Ascending aorta (tissue), 2 donors: ENCODE measurements at places on chromosomes 2 and 18.

GRCh38 chr2:79162801-79163200 is 3.2 kb upstream of the REG3A start:
- no peak overlapping the region for H3K4me3 ChIP-seq
- no peak for DNase-seq
- no peak overlapping the region for H3K27ac ChIP-seq
- H3K27me3 ChIP-seq: no peaks in the 10 kb centered on the region
- H3K4me1 ChIP-seq: no peaks in the 10 kb centered on the region
- H3K36me3 ChIP-seq: no peaks in the 10 kb centered on the region

DNA sequence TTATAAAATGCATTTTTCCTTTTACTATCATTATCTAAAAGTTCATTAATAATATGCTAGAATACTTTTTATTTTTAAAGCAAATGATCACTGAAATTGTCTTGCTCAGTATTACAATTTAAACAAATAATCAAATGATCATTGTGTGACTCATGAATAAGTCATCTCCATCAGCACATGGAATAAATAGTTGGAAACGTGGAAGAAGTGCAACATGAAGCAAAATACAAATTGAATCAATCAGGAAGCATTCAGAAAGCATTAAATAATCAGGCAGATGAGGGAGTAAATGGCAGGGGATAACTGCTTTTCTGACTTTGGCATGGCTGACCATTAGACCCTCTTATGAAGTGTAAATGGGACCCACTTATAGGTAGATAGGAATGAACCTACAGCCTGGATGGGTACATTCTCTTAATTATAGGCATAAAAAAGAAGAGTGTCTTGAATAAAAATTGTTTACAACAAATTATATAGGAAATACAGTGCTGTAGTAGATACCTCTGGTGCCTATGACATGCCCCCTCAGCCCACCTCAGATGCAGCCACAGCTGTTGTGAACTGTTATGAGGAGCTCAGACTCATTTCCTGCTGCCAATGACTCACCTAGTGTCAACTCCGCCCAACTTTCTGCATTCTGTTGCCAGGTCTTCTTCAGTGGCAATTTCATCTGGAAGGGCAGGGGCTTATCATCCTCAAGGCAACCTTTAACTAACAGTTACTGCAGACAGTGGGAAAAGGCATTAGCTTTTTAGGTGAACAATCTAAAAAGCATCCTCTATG is 936.0 kb downstream of the TRIB2 start:
- no peak overlapping the region for H3K4me3 ChIP-seq
- no peaks in the 10 kb centered on the region for H3K27me3 ChIP-seq

- H3K27me3 ChIP-seq: no peaks in the 10 kb centered on the region
- H3K4me3 ChIP-seq: no peak overlapping the region
- no peak for DNase-seq
- no peak overlapping the region for H3K27ac ChIP-seq
Measured at GRCh38 chr2:37874470-37874869, 50.6 kb upstream of the RMDN2 start.

- DNase-seq: no peak
- no peak overlapping the region for H3K27ac ChIP-seq
- no peaks in the 10 kb centered on the region for H3K27me3 ChIP-seq
- no peaks in the 10 kb centered on the region for H3K4me1 ChIP-seq
- H3K4me3 ChIP-seq: no peak overlapping the region
- H3K36me3 ChIP-seq: no peaks in the 10 kb centered on the region
Measured at GRCh38 chr18:34514238-34514637, 195.9 kb upstream of the DTNA start.

- H3K27ac ChIP-seq: no peak overlapping the region
- no peaks in the 10 kb centered on the region for H3K4me1 ChIP-seq
- DNase-seq: no peak
- H3K36me3 ChIP-seq: no peaks in the 10 kb centered on the region
- H3K27me3 ChIP-seq: no peaks in the 10 kb centered on the region
Measured at GRCh38 chr2:167860082-167860481, 387.3 kb downstream of the STK39 start.

- H3K4me3 ChIP-seq: no peak overlapping the region
- no peaks in the 10 kb centered on the region for H3K27me3 ChIP-seq
- H3K36me3 ChIP-seq: no peaks in the 10 kb centered on the region
- no peak overlapping the region for H3K27ac ChIP-seq
- no peaks in the 10 kb centered on the region for H3K4me1 ChIP-seq
Measured at GRCh38 chr2:55076721-55077120, 26.5 kb upstream of the RTN4 start.

DNA sequence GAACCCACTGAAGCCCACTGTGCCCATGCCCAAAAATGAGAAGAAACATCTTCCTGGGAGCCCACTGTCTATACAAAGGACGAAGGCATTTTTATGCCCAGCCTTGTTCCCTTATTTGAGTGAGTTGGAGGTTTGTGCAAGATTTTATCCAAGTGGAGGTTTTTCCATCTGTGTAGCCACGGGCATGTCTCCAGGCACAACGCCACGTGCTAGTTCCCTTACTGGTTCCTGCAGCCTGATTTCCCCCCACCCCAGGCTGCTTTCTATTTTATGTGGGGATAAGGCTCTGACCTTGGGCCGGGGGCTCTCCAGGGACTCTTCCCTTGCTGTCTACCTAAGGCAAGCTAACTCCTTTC is 22.2 kb upstream of the TXNL4A start:
- no peaks in the 10 kb centered on the region for H3K36me3 ChIP-seq
- peak overlapping the region; percentile 66 for H3K27ac ChIP-seq
- H3K4me1 ChIP-seq: no peaks in the 10 kb centered on the region
- H3K27me3 ChIP-seq: no peaks in the 10 kb centered on the region
- H3K4me3 ChIP-seq: no peak overlapping the region
- no peak for DNase-seq

DNA sequence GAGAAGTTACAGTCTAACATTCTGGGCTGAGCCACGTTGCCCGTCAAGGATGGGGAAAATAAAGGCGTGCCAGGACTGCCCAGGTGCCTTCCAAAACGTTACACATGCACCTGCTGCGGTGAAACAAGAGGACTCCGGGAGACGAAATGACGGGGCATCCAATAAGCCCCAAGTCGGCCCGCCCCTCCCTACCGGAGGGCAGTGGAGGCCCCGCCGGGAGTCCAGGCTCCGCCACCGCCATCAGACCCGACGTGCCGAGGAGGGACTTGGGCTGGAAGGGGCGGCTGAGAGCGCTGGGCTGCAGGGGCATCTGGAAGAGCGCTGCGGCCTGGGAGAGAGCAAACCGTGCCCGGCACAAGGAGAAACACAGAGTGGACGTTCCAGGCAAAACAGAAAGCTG is 112.5 kb upstream of the GPC1 start:
- no peak overlapping the region for H3K27ac ChIP-seq
- DNase-seq: no peak
- H3K4me3 ChIP-seq: no peak overlapping the region
- no peaks in the 10 kb centered on the region for H3K4me1 ChIP-seq
- no peaks in the 10 kb centered on the region for H3K27me3 ChIP-seq

DNA sequence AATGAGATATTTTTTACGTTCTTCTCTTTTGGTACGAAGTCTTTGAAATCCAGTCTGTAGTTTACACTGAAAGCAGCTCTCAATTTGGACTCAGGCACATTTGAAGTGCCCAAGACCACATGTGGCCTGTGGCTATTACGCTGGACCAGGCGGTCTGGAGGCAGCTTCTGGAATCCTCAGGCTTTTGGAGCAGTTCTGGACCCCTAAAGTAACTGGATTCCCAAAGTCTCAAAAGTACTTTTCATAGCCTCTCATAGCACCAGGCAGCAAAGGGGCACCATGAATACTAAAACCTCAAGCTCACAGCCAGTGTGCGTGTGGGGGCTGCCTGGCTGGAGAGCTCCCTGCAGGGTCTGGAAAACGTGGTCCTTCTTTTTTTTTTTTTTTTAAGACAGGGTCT is 119.0 kb downstream of the SMAD7 start:
- H3K27ac ChIP-seq: no peak overlapping the region
- DNase-seq: no peak
- no peaks in the 10 kb centered on the region for H3K27me3 ChIP-seq
- H3K4me3 ChIP-seq: no peak overlapping the region

DNA sequence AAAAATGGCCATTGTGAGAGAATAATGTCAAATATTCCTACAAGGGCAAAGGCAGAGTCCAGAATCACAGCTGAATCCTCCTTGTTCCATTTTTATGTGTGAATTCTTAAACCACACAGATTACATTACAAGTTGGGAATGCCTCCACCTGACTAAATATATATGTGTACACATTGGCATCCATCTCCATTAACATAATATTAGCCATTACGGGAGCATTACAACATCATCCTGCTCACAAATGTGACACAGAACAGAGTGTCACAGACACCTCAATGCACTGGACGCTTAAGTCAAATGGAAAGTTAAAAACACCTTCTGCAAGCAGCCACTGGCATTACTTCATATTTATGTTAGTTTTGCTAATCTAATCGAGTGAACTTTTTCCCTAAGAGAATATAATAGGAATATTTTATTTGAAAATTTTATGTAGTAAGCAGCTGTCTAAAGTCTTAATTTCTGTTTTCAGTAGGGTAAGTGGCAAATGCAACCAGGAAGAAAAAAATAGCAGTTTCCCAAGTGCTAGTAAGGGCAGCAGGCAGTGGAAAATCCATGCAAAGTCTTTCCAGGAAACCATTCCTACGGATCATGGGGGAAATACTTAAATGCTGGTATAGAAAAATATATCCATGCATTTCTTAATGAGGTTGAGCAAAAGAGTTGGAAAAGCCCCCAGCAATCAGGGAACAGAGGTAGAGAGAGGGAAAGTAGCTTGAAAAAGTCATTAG is 255.6 kb downstream of the OSR1 start:
- DNase-seq: no peak
- H3K36me3 ChIP-seq: no peaks in the 10 kb centered on the region
- no peak overlapping the region for H3K27ac ChIP-seq
- no peaks in the 10 kb centered on the region for H3K27me3 ChIP-seq
- no peaks in the 10 kb centered on the region for H3K4me1 ChIP-seq

GRCh38 chr2:119327431-119327830 is 39.2 kb downstream of the C2orf76 start:
- H3K27ac ChIP-seq: no peak overlapping the region
- no peaks in the 10 kb centered on the region for H3K27me3 ChIP-seq
- no peak for DNase-seq
- H3K4me3 ChIP-seq: no peak overlapping the region
- H3K36me3 ChIP-seq: no peaks in the 10 kb centered on the region

- H3K4me1 ChIP-seq: no peaks in the 10 kb centered on the region
- no peak overlapping the region for H3K4me3 ChIP-seq
- H3K36me3 ChIP-seq: no peaks in the 10 kb centered on the region
- H3K27me3 ChIP-seq: no peaks in the 10 kb centered on the region
Measured at GRCh38 chr2:9778012-9778411, 65.3 kb upstream of the TAF1B start.

DNA sequence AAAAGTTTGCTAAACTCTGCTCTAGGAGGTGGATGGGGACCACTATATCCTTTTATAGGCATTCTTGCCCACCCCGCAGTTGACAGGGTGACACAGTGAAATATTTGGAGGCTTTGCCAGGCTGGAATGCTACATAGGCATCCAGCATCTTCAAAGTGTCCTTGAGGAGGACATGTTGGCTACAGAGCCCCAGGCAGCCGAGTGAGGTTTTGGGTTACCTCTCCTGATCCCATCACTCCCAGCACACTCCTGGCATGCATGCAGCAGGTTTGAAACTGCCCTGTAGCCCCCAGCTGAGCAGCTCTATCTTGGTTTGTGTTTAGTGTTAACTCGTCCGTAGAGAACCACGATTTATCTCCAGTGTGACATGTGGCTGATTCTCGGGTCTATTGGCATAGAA is 7.3 kb downstream of the FOSL2 start:
- peaks cover 19% of the 10 kb centered on the region for H3K4me1 ChIP-seq
- no peaks in the 10 kb centered on the region for H3K27me3 ChIP-seq
- peaks cover 60% of the 10 kb centered on the region for H3K36me3 ChIP-seq
- H3K27ac ChIP-seq: peak overlapping the region; percentile 100
- no peak for DNase-seq

GRCh38 chr2:7015007-7015950 is 98.1 kb downstream of the RNF144A start:
- no peaks in the 10 kb centered on the region for H3K36me3 ChIP-seq
- DNase-seq: no peak
- no peak overlapping the region for H3K4me3 ChIP-seq
- H3K4me1 ChIP-seq: peaks cover 3% of the 10 kb centered on the region

DNA sequence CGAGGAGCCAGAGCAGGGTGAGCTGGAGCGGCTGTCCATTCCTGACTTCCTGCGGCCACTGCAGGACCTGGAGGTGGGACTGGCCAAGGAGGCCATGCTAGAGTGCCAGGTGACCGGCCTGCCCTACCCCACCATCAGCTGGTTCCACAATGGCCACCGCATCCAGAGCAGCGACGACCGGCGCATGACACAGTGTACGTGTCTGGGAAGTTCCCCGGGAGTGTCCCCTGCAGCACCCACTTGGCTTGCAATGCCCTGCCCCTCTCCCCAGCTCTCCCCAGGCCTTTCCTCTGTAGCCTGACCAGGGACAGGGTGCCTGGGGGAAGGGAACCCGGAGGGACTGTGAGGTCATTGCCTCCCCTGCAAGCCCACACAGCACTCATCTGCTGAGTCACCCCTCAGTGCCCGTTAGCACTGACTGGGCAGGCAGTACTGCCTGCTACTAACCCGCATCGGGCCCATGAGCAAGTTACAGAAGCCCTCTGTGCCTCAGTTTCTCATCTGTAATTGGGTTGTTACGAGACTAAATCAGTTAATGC is 29.4 kb upstream of the GMPPA start:
- peaks cover 3% of the 10 kb centered on the region for H3K4me1 ChIP-seq
- H3K27me3 ChIP-seq: no peaks in the 10 kb centered on the region
- H3K27ac ChIP-seq: peak overlapping the region; percentile 73
- peaks cover 87% of the 10 kb centered on the region for H3K36me3 ChIP-seq

- no peak overlapping the region for H3K4me3 ChIP-seq
- H3K4me1 ChIP-seq: no peaks in the 10 kb centered on the region
- no peak overlapping the region for H3K27ac ChIP-seq
- no peaks in the 10 kb centered on the region for H3K27me3 ChIP-seq
- no peaks in the 10 kb centered on the region for H3K36me3 ChIP-seq
Measured at GRCh38 chr2:52343706-52344266, 1311.9 kb upstream of the NRXN1 start.

DNA sequence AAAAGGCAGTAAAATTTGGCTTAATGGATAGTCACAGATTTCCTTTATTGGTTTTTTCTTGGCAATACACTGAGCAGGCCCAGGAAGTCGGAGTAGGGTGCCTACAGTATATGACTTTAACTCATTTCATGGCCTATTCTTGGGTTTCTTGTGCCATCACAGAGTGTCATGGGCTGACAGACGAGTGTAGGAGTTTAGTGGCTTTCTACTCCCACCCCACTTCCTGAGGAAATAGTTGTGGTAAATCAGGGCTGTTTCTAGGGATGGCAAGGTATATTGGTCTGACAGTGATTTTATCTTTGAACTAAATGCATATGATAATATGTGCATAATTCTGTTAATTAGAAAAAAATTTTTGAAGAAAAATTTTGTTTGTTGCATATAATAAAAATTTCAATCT is 100.1 kb downstream of the PLCL1 start:
- peaks cover 9% of the 10 kb centered on the region for H3K4me1 ChIP-seq
- no peak for DNase-seq
- no peaks in the 10 kb centered on the region for H3K27me3 ChIP-seq
- H3K36me3 ChIP-seq: no peaks in the 10 kb centered on the region
- no peak overlapping the region for H3K4me3 ChIP-seq
